ENCODE measurements at places on chromosomes 7 and 10. TPM values are rescaled to one million over a fixed set of nuclear protein-coding genes. Genes with fewer than 3 reads are reported as not detected.

DNA sequence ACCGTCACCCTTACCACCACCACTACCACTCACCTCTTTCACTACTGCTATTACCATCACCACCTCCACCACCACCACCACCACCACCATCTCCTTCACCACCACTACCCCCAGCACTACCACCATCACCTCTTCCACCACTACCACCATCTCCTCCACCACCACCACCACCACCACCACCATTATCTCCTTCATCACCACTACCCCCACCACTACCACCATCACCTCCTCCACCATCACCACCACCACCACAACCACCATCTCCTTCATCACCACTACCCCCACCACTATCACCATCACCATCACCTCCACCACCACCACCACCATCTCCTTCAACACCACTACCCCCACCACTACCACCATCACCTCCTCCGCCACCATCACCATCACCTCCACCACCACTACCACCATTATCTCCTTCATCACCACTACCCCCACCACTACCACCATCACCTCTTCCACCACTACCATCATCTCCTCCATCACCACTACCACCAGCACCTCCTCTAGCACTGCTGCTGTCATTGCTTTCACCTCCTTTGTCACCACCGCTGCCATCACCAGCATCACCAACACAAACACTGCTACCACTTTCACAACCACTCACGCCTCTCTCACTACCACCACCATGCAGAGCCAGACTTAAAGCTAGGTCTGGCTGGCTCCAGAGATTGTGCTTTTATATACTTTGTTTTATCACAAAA is 109.3 kb downstream of the ICA1 start:
- DNase-seq, result no peak

GRCh38 chr10:42864575-42864974 is 82.0 kb downstream of the BMS1 start:
- DNase-seq, result no peak

GRCh38 chr7:122556873-122557542 is 141.9 kb downstream of the RNF133 start:
- no peak for DNase-seq

FLNC gene
- polyA plus RNA-seq, result 194 TPM

VWA2 gene
- polyA plus RNA-seq, result not detected
